ENCODE measurements at places on chromosomes 1 and 21.

DNA sequence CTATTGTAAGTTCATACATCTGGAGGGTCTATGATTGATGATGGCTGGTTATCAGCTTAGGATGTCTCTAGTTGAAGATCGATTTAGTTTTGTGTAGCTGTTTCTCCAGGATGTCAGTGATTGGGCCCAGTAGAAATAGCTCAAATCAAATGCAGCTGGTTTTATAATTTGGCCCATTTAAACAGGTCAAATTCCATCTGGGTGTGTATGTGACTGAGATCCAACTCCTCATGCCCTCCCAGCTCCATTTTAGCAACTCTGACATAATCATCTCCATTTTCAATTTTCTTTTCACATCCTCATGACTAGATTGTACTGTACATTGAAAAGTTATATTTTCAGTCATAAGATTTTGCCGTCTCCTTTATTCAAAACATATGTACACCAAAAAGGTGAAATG, 99.2 kb downstream of the TPR start:
- DNase-seq, result no peak

GRCh38 chr1:78274814-78275213, 216.0 kb upstream of the PTGFR start:
- peak; percentile 78 for DNase-seq

- DNase-seq, result no peak
Measured at GRCh38 chr1:244273262-244273844, 178.4 kb downstream of the ADSS2 start.

DNA sequence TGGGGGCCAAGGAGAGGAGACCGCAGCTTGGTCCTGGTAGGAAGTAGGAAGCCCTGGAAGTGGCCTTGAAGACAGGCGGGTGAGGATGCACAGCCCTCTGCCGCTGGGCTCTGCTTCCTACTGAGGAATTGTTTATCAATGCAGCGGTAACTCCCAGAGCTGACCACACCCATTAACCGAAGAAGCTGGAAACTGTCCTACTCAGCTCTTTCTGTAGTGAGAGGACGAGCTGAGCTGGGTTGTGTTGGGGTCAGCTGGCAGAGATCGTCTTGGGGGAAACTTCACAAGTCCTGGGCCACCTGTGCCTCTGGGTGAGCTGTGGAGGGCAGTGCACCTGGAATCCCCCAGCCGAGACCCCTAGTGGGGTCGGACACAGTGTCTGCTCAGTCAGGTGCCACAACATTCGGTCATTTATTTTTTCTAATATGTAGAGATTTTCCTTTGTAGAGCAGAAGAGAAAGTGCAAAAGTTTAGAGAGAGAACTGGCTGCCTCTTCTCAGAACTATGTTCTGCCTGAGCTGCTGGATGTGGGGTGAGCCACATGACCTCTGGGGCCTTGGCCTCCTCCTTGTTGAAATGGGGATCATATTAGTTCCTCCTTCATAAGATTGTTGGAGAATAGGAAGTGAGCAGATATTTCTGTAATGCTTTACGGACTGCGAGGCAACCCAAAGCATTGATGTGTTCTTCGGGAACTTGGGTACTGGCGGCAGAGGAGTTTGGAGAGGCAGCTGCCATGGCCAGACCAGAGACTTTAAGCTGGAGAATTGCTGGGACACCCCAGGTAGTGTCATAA, 3.6 kb downstream of the NECAP2 start:
- no peak for DNase-seq

DNA sequence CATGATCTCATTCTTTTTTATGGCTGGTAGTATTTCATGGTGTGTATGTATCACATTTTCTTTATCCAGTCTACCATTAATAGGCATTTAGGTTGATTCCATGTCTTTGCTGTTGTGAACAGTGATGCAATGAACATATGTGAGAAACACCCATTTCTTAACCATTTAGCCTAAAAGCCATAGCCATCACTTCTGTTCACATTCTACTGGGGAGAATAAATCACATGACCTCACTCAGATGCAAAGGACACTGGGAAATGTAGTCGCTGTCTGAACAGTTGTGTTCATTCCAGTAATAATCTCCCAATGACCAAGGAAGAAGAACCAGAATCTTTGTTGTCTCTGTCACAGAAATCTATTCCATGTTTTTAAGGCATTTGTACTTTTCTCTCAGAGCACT, 15.1 kb upstream of the PLA2G2E start:
- no peak for DNase-seq

DNA sequence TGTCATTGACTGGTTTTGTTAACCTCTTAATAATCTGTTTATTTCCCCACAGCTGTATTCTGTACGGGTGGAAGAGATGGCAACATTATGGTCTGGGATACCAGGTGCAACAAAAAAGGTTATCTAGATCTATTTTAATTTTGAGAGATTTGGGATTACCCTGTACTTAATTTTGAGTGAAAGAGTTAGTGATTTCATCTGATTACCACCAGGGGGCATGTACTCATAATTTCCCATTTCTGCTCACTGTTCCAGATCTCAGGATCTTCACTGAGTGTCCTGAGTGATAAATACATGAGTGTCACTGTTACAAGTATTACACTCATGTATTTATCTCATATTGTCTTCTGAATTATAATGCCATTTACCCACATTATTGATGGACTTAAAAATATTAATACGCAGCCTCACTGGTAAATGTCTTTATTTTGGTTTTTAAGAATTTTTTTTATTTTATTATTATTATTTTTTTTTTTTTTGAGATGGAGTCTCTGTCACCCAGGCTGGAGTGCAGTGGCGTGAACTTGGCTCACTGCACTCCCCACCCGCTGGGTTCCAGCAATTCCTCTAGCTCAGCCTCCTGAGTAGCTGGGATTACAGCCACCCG, 27.4 kb downstream of the DTL start:
- DNase-seq, result no peak

DNA sequence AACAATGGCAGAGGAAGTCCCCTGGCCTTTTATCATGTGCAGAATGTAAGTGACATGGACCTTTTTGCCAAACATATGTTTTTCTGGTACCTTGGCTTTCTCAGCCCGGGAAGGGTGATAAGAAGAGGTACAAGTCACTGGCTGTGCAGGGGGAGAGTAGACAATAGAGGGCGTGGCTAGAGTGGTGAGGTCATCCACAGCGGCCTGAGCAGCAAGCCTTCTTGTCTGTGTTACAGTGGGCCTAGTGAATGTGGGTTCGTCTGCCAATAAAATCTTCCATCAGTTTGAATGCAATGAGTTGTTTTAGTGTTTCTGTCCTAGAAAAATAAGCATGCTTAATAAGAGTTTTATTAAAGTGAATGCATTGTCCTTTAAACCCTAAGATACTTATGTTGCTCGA, 59.0 kb upstream of the PGD start:
- peak; percentile 33 for DNase-seq

DNA sequence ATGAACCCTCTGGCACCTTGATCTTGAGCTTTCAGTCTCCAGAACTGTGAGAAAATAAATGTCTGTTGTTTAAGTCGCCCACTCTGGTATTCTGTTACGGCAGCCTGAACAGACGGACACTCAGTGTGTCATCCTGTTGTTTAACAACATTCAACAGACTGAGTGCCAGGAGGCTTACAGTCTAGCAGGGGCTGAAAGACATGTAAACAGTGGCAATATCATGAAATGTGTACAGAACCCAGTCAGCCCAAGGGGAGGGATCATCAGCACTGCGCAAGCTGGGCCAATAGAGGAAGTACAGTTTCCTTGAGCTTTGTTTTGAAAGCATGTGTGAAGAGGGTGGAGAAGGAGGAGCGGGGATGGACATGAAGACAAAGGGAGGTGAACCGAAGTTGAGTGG, 13.6 kb downstream of the DIP2A start:
- no peak for DNase-seq

DNA sequence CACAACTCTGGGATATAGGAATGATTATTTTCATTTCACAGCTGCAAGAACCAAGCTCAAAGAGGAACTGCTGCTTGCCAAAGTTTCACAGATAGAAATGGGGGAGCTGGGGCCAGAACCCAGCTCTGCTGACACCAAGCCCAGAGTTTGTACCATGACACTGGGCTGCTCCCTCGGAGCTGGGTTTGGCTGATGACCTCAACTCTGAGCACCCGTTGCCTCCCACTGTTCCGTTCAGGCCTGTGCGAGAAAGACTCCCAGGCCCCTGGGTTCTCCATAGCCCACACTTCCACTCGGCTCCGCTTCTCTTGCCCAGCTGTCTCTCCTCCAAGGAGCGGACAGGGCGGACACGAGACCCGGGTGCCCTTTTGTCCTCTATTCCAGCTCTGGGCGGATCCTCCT, 55.2 kb downstream of the NGF start:
- no peak for DNase-seq

DNA sequence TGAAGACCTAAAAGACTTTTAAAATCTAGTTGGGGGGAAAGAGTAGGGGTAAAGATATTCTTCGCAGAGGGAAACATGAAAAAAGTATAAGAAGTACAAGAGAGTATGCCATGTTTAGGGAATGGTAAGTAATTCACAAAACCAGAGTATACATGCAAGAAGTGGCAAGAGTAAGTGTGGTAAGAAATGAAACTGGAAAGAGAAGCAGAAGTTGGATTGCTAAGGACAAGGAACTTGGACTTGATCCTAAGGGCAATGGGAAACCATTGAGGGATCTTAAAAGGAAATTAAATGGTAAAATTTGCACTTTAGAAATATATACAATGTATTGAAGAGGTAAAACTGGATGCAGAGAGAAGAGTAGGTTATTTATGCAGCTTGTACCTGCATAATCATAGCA, 9.2 kb upstream of the ZNF644 start:
- DNase-seq, result no peak

Measured in retinal pigment epithelial cell (primary cell).